ENCODE measurements at places on chromosomes 5 and 9. TPM values are rescaled to one million over a fixed set of nuclear protein-coding genes. Genes with fewer than 3 reads are reported as not detected.
A peak's percentile ranks its signal among the peaks of the same experiment; 100 is the strongest.

- no peaks in the 10 kb centered on the region for H3K27me3 ChIP-seq
- no peak overlapping the region for H3K4me3 ChIP-seq
- DNase-seq = no peak
- H3K36me3 ChIP-seq = no peaks in the 10 kb centered on the region
Measured at GRCh38 chr5:100777680-100778300, 125.3 kb downstream of the ST8SIA4 start.

GRCh38 chr5:154758977-154759376 is 3.8 kb downstream of the LARP1 start:
- no peak overlapping the region for H3K27ac ChIP-seq
- peaks cover 44% of the 10 kb centered on the region for H3K4me1 ChIP-seq
- no peak overlapping the region for H3K4me3 ChIP-seq
- peaks cover 4% of the 10 kb centered on the region for H3K36me3 ChIP-seq
- DNase-seq = no peak

DNA sequence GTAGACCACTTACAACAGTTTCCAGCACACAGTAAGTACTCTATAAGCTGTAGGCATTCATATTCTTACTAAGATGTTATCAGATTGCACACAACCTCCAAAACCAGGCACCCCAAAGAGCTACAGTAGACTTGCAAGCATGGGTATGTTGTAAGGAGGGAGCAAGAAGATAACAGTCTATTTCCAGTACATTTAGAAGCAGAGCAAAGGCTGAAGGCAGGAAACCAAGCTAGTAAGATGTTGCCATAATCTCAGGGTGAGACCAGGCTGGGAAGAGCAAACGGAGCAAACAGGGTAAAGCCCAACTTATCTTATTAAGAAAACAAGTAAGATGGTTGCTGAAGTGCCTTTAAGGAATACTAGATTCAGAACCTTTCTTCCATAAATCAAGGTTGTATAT is 161.1 kb downstream of the GLIS3 start:
- H3K27ac ChIP-seq = no peak overlapping the region
- peaks cover 2% of the 10 kb centered on the region for H3K27me3 ChIP-seq
- H3K4me3 ChIP-seq = no peak overlapping the region
- H3K4me1 ChIP-seq = no peaks in the 10 kb centered on the region

DNA sequence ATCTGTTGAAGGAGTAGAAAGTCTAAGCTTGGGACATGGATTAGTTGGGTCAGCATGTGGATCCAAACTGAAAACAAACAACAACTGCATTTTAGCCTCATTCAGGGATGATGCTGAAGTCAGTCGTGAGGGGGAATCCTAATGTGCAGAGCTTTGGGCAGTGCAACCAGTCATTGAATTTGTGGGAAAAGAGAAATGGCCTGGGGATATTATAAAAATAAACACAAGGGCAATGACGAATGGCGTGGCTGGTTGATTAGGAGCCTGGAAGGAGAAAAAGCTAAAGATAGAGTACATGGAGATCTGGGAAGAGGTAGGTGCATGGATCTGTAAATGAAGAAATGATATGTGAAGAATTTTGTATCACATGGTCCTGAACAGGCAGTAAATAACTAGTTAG is 477.6 kb downstream of the TLE1 start:
- no peak for DNase-seq
- no peak overlapping the region for H3K27ac ChIP-seq
- H3K4me1 ChIP-seq = no peaks in the 10 kb centered on the region
- no peaks in the 10 kb centered on the region for H3K36me3 ChIP-seq
- H3K27me3 ChIP-seq = no peaks in the 10 kb centered on the region
- no peak overlapping the region for H3K4me3 ChIP-seq

- no peaks in the 10 kb centered on the region for H3K36me3 ChIP-seq
- H3K27me3 ChIP-seq = peaks cover 3% of the 10 kb centered on the region
- no peak overlapping the region for H3K27ac ChIP-seq
- H3K4me3 ChIP-seq = no peak overlapping the region
- no peaks in the 10 kb centered on the region for H3K4me1 ChIP-seq
- no peak for DNase-seq
Measured at GRCh38 chr5:64509828-64510227, 4.0 kb downstream of the RGS7BP start.

GRCh38 chr5:153525536-153525935 is 35.1 kb downstream of the GRIA1 start:
- no peak for DNase-seq
- H3K4me3 ChIP-seq = no peak overlapping the region
- H3K27me3 ChIP-seq = no peaks in the 10 kb centered on the region
- H3K4me1 ChIP-seq = no peaks in the 10 kb centered on the region
- no peaks in the 10 kb centered on the region for H3K36me3 ChIP-seq

DNA sequence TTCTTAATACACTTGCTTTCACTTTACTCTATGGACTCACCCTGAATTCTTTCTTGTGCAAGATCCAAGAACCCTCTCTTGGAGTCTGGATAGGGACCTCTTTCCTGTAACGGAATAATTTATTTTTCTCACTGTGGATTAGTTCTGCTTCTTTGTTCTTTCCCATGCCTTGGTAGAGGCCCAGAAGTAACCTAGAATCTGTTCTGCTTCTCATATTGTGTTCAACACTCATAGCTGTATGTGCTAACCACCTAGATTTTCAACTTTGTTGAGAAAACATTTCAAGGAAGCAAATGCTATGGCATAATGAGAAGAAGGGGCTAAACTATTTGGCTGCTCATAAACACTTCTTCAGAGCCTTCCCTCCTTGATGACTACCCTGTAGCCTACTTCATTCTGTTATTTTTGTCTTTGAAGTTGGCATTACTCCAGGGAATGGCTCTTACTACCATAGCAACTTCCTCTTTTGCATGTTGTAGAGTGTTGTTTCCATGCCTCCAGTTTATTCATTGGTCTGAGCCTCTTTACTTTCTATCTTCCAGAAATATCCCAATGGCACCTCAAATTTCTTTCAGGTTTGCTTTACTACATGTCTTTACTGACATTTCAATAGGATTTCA is 74.3 kb downstream of the KIAA0825 start:
- no peak overlapping the region for H3K27ac ChIP-seq
- H3K36me3 ChIP-seq = no peaks in the 10 kb centered on the region
- H3K4me1 ChIP-seq = no peaks in the 10 kb centered on the region
- H3K4me3 ChIP-seq = no peak overlapping the region
- H3K27me3 ChIP-seq = no peaks in the 10 kb centered on the region
- no peak for DNase-seq

GRCh38 chr5:103455796-103456195 is 106.8 kb downstream of the NUDT12 start:
- H3K36me3 ChIP-seq = no peaks in the 10 kb centered on the region
- H3K4me3 ChIP-seq = no peak overlapping the region
- H3K27ac ChIP-seq = no peak overlapping the region
- no peaks in the 10 kb centered on the region for H3K4me1 ChIP-seq
- H3K27me3 ChIP-seq = no peaks in the 10 kb centered on the region

GRCh38 chr5:132480546-132480892 is 10.1 kb downstream of the IRF1 start:
- no peak for DNase-seq
- H3K27ac ChIP-seq = peak overlapping the region; percentile 44
- peaks cover 8% of the 10 kb centered on the region for H3K36me3 ChIP-seq
- no peaks in the 10 kb centered on the region for H3K27me3 ChIP-seq
- peaks cover 94% of the 10 kb centered on the region for H3K4me1 ChIP-seq
- H3K4me3 ChIP-seq = no peak overlapping the region

GRCh38 chr5:159342840-159343239 is 12.6 kb upstream of the IL12B start:
- H3K4me1 ChIP-seq = peaks cover 5% of the 10 kb centered on the region
- H3K36me3 ChIP-seq = no peaks in the 10 kb centered on the region
- DNase-seq = no peak
- H3K4me3 ChIP-seq = no peak overlapping the region
- H3K27ac ChIP-seq = no peak overlapping the region

- no peak for DNase-seq
- no peaks in the 10 kb centered on the region for H3K36me3 ChIP-seq
- no peak overlapping the region for H3K27ac ChIP-seq
- no peaks in the 10 kb centered on the region for H3K27me3 ChIP-seq
Measured at GRCh38 chr5:143583409-143583808, 179.9 kb upstream of the NR3C1 start.

- no peak overlapping the region for H3K27ac ChIP-seq
- peaks cover 4% of the 10 kb centered on the region for H3K27me3 ChIP-seq
- no peak overlapping the region for H3K4me3 ChIP-seq
- H3K4me1 ChIP-seq = no peaks in the 10 kb centered on the region
- no peak for DNase-seq
Measured at GRCh38 chr9:23849379-23850035, 23.5 kb upstream of the ELAVL2 start.

DNA sequence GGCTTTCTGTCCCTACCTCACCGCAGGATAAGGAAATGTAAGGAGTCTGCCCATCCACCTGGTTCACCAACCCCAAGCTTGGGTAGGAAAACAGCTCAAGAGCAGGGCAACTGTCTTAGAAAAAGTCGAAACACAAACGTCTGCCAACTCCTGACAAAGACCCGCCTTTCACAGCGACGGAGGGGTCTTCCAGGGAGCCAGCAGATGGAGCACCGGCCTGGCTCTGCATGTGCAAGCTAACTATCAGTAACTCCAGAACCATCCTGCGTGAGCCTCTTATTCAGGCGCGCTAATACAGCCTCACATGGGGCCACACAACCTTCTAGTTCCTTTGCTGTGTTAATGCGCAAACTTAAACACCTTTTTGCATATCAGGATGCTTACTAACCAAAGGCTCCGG is 26.9 kb downstream of the CAMSAP1 start:
- no peaks in the 10 kb centered on the region for H3K4me1 ChIP-seq
- H3K4me3 ChIP-seq = no peak overlapping the region
- no peak for DNase-seq
- H3K27ac ChIP-seq = no peak overlapping the region
- H3K36me3 ChIP-seq = peaks cover 15% of the 10 kb centered on the region
- H3K27me3 ChIP-seq = no peaks in the 10 kb centered on the region

GRCh38 chr5:43314724-43315123 is 1.5 kb upstream of the HMGCS1 start:
- no peak for DNase-seq
- H3K4me3 ChIP-seq = no peak overlapping the region
- peaks cover 12% of the 10 kb centered on the region for H3K4me1 ChIP-seq

GRCh38 chr9:3292311-3292710 is 233.5 kb downstream of the RFX3 start:
- no peak for DNase-seq
- no peak overlapping the region for H3K4me3 ChIP-seq
- H3K4me1 ChIP-seq = no peaks in the 10 kb centered on the region
- H3K36me3 ChIP-seq = peaks cover 18% of the 10 kb centered on the region
- no peak overlapping the region for H3K27ac ChIP-seq

DNA sequence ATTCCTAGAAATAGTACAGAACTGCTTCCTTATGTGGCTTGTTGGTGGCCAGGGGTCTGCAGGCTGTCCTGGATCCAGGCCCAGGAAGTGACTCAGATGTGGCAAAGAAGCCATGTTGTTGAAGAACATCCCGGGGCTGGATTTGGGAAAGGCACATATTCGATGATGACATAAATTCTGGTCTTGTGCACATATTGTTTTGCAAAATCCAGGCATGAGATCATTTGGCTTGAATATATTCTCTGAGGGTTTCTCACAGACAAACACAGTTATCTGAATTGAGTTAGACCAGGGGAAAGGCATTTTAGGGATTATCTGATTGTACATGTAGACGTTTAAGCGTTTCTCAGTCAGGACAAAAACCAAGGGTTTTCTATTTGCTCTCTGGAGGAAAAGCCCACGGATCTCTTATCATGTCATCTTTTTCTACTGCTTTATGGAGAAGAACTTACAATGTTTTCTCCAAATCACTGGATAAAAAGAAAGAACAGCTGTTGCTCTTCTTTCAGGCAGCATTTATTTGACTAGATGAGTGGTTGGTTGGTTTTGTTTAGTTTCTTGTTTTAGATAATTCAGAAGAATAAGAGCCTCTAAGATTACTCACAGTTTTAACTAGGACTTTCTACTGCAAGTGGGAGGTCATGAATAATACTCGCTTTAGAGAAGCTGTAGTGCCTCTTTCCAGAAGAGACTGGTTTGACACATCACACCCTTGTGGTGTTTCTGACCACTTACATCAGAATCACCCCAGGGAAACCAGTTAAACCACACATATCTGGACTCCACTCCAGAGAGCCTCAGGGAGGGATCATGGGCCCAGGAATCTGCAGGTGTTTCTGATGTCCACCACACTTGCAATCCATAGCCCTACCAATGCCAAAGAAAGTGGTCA is 29.5 kb upstream of the LHFPL2 start:
- no peak overlapping the region for H3K4me3 ChIP-seq
- H3K36me3 ChIP-seq = no peaks in the 10 kb centered on the region
- no peak overlapping the region for H3K27ac ChIP-seq
- no peaks in the 10 kb centered on the region for H3K27me3 ChIP-seq
- no peaks in the 10 kb centered on the region for H3K4me1 ChIP-seq

DNA sequence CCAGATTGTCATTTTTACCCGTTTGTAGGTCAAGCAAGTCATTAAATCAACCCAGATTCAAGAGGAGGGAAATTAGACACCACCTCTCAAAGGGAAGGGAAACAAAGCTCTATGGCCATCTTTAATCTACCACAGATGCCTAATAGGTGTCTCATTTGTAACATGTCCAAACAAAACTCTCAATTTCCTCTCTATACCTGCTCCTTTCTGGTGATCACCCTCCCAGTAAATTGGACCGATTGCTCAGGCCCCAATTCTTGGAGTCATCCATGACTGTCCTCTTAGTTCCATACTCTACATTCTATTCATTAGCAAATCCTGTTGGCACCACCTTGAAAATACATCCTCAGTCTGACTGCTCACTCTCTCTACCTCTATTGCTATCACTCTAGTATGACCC is 22.1 kb upstream of the UGCG start:
- no peaks in the 10 kb centered on the region for H3K4me1 ChIP-seq
- no peaks in the 10 kb centered on the region for H3K36me3 ChIP-seq
- no peaks in the 10 kb centered on the region for H3K27me3 ChIP-seq
- no peak overlapping the region for H3K27ac ChIP-seq
- DNase-seq = no peak

DNA sequence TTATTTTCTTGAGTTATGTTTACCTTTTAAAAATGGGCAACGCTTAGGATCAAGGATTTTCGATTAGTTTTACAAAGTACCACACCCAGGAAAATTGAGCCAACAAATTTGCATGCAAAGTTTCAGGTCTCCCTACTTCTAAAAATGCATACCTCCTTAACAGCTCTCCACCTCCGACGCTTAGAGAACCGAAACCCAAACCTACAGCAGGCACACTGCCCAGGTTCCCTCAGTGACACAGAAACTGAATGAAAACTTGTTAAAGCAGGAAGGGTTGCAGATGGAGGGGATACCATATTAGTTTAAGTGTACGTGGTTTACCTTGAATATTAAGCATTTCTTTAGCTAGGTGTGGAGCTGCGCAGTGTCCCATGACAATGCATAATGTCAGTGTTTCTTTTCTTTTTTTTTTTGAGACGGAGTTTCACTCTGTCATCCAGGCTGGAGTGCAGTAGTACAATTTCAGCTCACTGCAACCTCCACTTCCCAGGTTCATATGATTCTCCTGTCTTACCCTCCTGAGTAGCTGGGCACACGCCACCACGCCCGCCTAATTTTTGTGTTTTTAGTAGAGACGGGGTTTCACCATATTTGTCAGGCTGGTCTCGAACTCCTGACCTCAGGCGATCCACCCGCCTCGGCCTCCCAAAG is 1.6 kb upstream of the SUB1 start:
- H3K27me3 ChIP-seq = no peaks in the 10 kb centered on the region
- no peak overlapping the region for H3K4me3 ChIP-seq
- no peaks in the 10 kb centered on the region for H3K36me3 ChIP-seq
- peaks cover 47% of the 10 kb centered on the region for H3K4me1 ChIP-seq
- H3K27ac ChIP-seq = peak overlapping the region; percentile 21

Gene LHX3
- not detected for total RNA-seq

Gene DMRT3
- not detected for total RNA-seq

Gene EQTN
- not detected for total RNA-seq

Gene NTRK2
- 0.12 TPM for total RNA-seq

Gene SPINK7
- not detected for total RNA-seq

Gene SHC3
- 0.18 TPM for total RNA-seq

Gene GPX8
- total RNA-seq = not detected

Gene BARHL1
- total RNA-seq = not detected

Gene CSF1R
- total RNA-seq = 0.55 TPM

Gene GPR150
- total RNA-seq = 2.2 TPM
